SK-MEL-5 (cell line): ENCODE measurements at places on chromosomes 3 and 15. TPM values are rescaled to one million over a fixed set of nuclear protein-coding genes. Genes with fewer than 3 reads are reported as not detected.

DNA sequence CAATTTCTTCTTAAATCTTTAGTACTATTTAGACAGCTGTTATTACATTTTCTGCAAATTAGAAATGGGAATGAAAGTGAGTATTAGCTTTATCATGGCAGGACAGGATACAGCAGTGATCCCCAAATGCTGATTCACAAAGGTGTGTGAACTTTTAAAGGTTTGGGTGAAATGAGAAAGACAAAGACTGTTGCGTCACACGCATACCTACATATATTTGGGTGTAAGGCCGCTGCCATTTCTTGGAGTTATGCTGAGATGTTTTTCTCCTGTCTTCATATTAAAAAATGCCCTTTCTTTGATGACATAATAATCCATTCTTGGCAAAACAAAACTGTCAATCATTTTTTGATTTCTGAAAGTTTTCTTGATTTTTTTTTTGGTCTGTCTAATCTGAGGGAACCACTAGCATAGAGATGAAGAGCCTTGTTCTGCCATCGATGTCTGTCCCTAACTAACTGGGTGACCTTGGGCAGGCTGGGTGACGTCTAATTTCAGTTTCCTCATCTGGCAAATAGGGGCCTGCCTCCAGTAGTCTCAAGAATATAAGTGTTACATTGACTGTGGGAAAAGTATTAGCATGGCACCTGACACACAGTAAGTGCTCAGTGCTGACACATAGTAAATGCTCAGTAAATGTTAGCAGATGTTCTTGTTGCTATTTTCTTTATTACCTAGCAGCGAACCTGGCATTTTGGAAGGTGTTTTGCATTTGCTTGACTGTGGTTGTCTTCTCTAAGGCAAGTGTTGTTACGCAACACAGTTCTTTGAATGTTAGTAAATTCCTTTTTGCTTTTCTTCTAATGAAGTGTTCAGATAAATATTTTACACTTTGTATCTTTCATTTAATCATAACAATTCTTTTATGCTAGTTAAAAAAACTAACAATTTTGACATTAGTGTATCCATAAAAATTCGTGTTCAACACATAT lies 5.0 kb downstream of the MITF start:
- no peak for DNase-seq

GRCh38 chr3:12629560-12629959 lies 34.4 kb downstream of the RAF1 start:
- no peak for DNase-seq

GRCh38 chr15:57827971-57828370 lies 121.5 kb downstream of the POLR2M start:
- no peak for DNase-seq

- DNase-seq, result peak; percentile 85
These were observed 14.7 kb downstream of the RHOV start for GRCh38 chr15:40859206-40859851.

GRCh38 chr15:76963596-76963995 lies 31.3 kb upstream of the PSTPIP1 start:
- no peak for DNase-seq

- DNase-seq, result no peak
These were observed 1034.4 kb upstream of the NR2F2 start for GRCh38 chr15:95295896-95296625.

DNA sequence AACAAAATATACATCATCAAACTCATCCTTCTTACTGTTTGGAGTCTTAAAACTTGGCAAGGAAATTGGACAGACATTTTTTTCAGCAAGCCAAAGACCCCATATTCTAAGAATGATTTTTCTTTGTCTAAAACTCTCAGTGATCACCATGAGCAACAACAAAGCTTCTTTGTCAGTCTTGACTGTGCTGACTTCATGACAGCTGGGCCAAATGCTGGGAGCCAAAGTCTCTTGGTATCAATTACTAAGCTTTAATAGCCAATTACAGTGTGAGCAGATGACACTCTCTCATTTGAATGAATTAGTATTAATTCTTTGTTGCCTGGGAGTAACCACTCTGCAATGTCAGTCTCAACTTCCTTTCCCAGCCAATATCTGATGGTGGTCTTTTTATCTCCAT lies 48.1 kb upstream of the GK5 start:
- peak; percentile 72 for DNase-seq

DNA sequence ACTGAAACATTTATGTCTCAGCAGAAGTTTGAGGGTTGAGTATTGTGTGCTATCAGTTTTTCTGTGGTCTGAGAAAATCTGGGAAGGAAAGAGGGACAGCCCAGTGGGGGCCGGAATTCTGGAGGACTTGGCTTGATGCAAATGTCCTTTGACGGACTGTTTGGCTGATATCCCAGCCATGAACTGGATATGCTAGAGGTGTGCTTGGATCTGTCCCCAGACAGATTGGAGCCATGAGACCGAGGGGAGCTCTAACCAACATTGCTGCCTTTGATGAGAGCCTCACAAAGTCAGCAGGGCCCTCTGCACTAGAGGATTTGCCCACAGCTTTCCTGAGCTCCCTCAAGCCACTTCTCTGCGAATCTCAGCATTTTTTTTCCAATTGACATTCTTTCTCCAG lies 405.6 kb downstream of the NTRK3 start:
- no peak for DNase-seq

Gene EXD1
- total RNA-seq, result 0.51 TPM in 1 of 2 replicates, not detected in the other

Gene NANOGP8
- not detected in 2 replicates for total RNA-seq

Gene EOMES
- 2.0 and 2.8 TPM in 2 replicates for total RNA-seq
